SW480 (cell line): ENCODE measurements at places on chromosomes 1 and 21.

GRCh38 chr21:45450423-45451090, 45.6 kb downstream of the COL18A1 start:
- no peak for DNase-seq

GRCh38 chr1:228837817-228838716, 102.8 kb downstream of the RHOU start:
- peak; percentile 97 for DNase-seq

- no peak for DNase-seq
These were observed 15.2 kb downstream of the GPR161 start for GRCh38 chr1:168121401-168122011.

GRCh38 chr1:75554870-75555269, 56.0 kb downstream of the SLC44A5 start:
- no peak for DNase-seq

DNA sequence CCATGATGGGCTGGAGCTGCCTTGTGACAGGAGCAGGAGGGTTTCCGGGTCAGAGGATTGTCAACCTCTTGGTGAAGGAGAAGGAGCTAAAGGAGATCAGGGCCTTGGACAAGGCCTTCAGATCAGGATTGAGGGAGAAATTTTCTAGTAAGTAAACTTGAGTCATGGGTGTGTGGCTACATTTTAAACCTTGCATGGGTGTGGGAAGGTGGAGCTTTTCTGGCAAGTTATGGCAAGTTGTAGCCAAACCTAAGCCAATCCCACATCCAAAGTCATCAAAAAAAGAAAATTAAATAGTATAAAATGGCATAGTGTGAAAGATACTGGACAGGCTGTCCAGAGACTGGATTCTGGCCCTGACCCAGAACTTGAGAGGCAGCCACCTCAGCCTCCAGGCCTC, 39.8 kb upstream of the HSD3B1 start:
- DNase-seq: no peak

GRCh38 chr21:31173881-31174555, 135.7 kb upstream of the KRTAP19-8 start:
- no peak for DNase-seq

- DNase-seq: no peak
These were observed 21.9 kb upstream of the XPR1 start for GRCh38 chr1:180609643-180610555.
